ENCODE measurements at places on chromosomes 13 and 19.

GRCh38 chr13:31773538-31773937, 34.2 kb downstream of the RXFP2 start:
- no peak for DNase-seq

DNA sequence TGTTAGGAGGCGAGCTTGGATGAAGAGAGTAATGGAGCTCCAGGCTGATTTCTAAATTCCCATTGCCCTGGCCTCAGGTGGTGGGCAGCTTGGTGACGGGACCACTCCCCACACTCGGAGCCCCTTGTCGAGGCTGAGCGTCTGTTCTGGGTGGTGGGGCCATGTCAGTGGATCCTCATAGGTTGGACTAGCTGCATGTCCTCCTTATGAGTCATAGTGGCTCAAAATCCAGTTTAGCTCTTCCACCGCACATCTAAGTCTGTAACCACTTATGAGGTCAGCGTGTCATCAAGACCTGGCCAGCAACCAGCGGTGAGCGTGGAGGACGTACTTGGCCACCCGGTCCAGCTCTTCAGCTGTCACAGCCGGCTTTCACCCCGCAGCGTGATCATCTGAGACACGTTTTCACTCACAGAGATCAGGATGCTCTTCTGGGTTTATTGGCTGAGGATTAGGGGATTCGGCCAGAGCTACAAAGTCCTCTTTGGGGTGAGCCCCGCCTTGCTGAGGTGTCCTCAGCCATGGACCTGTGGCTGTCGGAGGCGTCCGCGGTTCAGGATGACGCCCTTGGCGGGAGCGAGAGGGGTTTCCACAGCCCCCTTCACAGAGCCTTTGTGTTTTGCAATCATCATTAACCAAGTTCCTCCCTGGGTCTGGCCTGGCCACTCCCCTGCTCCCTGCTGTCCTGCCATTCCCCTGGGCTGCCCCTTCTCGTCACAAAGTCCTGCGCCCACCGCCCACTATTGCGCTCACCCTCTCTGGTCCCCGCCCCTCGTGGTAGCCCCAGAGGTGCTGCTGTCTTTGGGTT, 41.9 kb downstream of the ADPRHL1 start:
- peak; percentile 12 for DNase-seq

DNA sequence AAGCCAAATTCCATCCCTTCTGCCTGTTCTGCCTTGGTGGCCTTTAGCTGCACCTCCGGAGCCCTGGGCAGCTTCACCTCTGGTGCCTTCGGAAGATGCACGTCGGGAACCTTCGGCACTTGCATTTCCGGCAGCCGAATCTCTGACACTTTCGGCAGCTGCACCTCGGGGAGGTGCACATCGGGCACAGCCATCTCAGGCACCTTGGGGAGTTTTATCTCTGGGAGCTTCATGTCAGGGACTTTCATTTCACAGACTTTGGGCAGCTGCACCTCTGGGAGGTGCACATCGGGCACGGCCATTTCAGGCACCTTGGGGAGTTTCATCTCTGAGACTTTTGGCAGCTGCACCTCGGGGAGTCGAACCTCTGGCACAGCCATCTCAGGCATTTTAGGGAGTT, 6.0 kb upstream of the HIPK4 start:
- no peak for DNase-seq

DNA sequence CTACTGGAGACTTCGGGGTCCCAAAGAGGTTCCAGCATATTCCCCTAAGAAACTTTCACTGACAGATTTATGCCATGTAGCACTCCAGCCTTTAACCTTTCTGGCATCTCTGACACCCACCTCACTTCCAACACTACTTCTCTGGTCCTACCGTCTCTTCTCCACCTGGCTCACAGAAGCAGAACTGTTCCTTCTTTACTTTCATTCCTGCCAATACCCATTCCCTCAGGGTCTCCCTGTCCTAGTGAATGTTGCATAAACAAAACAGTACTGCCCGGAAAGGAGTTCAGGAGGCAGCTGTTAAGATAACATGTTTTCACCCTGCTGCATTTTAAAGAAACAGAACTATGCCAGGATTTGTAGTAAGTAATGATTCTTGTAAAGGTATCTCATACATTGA, 136.0 kb upstream of the MIR17HG start:
- no peak for DNase-seq

- peak; percentile 90 for DNase-seq
Measured at GRCh38 chr19:39410017-39410830, 2.2 kb upstream of the PLEKHG2 start.

- no peak for DNase-seq
Measured at GRCh38 chr19:45715139-45715538, 15.6 kb downstream of the FBXO46 start.

DNA sequence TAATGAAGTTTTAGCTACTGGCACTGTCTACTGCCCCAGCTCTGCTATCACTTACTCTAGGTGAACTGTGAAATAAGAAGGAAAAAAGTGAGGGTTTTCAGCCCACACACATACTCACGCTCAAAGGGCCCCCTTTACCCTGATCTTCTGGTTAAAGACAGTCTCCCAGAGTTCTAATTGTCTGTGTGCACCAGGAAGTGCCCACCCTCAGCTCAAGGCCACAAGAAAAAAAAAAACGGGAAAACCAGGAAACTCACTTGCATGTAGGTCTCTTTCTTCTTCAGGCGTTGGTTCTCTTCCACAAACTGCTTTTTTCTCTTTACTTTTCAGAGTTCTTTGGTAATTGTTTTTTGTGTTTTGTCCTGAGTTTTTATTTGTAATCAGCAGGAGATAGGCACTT, 22.1 kb downstream of the RAP2A start:
- no peak for DNase-seq

DNA sequence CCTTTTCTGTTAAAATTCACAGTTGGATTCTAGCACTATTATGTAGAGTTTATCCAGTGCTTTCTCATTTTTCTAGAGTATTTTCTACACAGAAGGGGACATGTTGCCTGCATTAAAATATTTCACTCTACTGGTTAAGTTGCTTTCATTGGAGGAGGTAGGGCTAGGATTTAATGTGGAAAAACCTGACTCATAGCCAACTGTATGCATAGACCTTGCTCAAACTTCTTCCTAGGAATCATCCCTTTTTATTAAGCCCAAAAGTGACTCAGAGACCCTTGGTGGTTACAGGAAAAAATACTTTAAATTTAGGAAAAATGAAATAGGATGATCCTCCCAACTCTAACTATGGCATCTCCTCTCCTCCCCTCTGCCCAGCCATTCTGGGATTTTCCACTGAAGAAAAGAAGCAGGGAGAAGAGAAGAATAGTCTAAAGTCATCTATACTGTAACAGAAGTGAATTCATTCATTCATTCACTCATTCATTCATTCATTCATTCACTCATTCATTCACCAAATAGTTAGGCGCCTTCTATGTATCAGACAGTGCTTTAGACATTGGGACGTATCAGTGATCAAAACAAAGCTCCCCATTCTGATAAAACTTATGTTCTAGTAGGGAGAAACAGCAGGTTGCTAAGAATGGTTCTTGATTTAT, 109.0 kb upstream of the HTR2A start:
- no peak for DNase-seq

- DNase-seq = no peak
Measured at GRCh38 chr13:71830736-71831135, 36.3 kb downstream of the DACH1 start.

- DNase-seq = peak; percentile 24
Measured at GRCh38 chr13:29713839-29714238, 118.4 kb upstream of the SLC7A1 start.

DNA sequence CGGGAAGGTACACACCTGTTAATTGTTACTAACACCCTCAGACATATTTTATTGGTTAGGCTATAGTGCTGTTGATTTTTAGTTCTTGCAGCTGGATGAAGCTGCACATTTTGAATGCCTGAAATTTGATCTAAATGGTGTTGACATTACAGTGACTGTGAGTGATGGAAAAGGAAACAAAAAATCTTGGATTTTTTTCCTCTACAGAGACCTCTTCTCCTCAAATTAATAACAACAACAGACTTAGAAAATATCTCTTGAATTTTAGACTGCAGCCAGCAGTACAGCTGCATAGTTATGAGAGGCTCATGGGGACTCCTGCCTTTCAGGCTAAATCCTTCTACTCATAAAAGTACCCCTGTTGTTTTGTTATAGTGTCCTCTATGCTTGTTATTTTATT, 500.5 kb upstream of the SPRY2 start:
- DNase-seq = no peak

DNA sequence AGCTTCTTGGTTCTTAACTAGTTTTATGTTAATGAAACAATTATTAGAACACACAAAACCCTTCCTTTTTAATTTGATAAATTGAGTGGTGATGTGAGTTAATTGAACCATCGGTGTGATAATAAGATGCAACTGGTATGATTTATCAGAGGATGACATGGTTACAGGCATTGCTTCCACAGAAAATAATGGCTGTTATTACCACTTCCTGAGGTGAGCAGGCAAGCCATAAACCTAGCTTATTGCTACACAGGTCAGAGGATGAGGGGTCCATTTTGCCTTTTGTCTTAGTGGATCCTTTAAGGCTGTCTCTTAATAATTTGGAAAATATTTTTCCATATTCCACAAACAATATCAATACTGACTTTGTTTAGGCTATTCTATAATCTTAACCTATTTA, 226.6 kb upstream of the EDNRB start:
- DNase-seq = no peak

GRCh38 chr19:32339988-32340874, 5.2 kb upstream of the ZNF507 start:
- DNase-seq = peak; percentile 60

GRCh38 chr13:98444381-98444780, 132.5 kb downstream of the STK24 start:
- no peak for DNase-seq

GRCh38 chr13:40762849-40763248, 8.1 kb downstream of the MRPS31 start:
- DNase-seq = no peak

GRCh38 chr13:40221460-40222201, 444.8 kb downstream of the FOXO1 start:
- DNase-seq = no peak

- DNase-seq = peak; percentile 85
Measured at GRCh38 chr19:54316746-54317107, 3.8 kb upstream of the LILRA5 start.

GRCh38 chr13:60453490-60453889, 56.5 kb downstream of the TDRD3 start:
- DNase-seq = no peak

- no peak for DNase-seq
Measured at GRCh38 chr13:26016189-26016588, 35.6 kb downstream of the SHISA2 start.

- DNase-seq = no peak
Measured at GRCh38 chr19:52170863-52171320, 529 bp downstream of the ZNF836 start.

- DNase-seq = no peak
Measured at GRCh38 chr13:114103801-114104654, 28.4 kb downstream of the RASA3 start.

GRCh38 chr19:2154587-2155075, 3.3 kb upstream of the AP3D1 start:
- no peak for DNase-seq

GRCh38 chr13:34637636-34638035, 304.4 kb upstream of the NBEA start:
- DNase-seq = no peak

GRCh38 chr13:98393873-98394272, 183.0 kb downstream of the STK24 start:
- no peak for DNase-seq

- no peak for DNase-seq
Measured at GRCh38 chr19:3420909-3421619, 54.7 kb downstream of the NFIC start.

DNA sequence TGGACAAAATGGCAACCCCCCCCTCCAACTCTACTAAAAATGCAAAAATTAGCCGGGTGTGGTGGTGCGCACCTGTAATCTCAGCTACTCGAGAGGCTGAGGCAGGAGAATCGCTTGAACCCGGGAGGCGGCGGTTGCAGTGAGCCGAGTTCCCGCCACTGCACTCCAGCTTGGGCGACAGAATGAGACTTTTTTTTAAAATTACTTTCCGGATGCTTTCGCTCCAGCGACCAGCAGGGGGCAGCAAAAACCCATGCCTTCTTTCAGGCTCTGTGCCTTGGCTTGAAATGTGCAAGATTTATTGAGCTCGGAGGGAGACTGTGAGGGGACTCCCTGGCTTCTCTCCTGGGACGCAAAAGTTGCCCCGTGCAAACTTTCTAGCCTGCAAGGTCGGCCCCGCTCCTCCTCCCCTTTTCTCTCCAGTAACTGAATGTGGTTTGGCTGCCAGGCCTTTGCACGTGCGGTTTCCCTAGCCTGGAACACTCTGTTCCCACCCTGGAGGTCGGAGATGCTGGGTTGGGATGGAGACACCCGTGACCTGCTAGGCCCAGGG, 61.4 kb upstream of the NFIC start:
- peak; percentile 80 for DNase-seq

DNA sequence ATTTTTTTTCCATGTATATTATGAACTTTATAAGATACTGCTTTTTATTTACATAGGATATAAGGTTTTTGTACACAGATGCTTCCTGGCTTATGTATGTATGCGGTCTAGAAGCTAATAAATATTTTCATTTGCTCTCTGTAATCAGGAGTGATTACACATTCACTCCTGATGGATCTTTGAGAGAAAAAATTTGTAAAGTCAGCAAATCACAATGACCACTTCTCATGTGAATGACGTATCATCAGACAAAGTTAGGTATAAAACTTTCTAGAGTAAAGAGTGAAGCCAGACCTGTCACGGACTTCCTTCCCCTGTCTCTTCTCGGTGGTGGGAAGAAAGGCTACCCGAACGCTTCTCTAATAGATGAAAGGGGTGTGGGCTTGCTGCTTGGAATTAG, 31.1 kb downstream of the DPY19L3 start:
- no peak for DNase-seq

GRCh38 chr19:35774274-35775045, 904 bp upstream of the ARHGAP33 start:
- no peak for DNase-seq

GRCh38 chr13:112181336-112182067, 114.6 kb downstream of the SOX1 start:
- DNase-seq = no peak

DNA sequence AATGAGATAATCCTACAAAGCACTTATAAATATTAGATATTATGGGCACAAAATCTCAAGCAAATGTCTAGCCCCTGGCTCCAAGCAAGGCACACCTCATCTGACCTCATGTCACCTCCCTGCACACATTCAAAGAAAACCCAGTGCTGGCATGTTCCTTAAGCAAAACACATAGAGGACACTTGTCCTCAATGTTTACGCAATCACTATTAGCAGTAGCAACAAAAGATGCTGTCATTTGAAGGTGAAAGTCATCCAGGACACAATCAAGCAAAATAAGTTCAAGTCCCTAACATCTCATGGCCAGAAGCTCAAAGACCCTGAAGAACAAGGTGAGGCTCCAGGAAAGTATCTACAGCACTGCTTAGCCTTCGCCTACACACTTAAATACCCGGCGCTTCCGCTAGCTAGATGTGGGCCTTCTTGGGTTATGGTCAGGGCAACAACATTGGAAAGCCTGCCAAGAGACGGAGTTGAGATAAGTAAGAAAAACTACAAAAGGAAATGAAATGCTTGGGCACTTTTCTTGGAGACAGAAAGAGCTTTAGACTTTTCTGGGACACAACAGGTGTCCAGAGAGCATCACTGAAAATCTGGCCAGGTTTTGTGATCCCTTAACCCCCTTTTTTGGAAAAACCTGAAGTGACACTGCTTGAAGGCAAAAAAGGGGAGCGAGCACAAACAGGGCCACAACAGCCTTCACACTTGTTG, 85.7 kb downstream of the FOXO1 start:
- DNase-seq = no peak

- peak; percentile 47 for DNase-seq
Measured at GRCh38 chr19:6828698-6829633, 56.5 kb downstream of the VAV1 start.

GRCh38 chr13:90302107-90302506, 1045.4 kb upstream of the MIR17HG start:
- DNase-seq = no peak
